ENCODE measurements at places on chromosomes 1 and 21.

DNA sequence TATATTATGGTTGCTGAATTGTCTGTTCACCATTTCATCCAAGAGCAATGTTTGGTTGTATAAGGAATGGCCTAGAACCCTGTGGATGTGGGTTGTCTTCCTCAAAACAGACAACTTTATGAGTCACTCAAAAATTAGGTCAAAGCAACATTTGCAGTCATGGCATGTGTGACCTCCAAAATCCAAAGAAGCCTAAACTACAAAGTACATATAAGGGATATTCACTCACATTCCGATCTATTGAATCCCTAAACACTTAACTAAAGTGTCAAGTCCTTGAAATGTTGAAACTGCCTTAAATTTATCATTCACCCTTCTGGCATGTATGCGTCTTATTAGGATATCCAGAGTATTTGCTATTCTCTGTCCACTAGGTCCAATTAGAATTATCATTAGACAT, 491.5 kb downstream of the NUF2 start:
- no peak for DNase-seq

GRCh38 chr1:85495556-85495955, 30.6 kb upstream of the DDAH1 start:
- no peak for DNase-seq

DNA sequence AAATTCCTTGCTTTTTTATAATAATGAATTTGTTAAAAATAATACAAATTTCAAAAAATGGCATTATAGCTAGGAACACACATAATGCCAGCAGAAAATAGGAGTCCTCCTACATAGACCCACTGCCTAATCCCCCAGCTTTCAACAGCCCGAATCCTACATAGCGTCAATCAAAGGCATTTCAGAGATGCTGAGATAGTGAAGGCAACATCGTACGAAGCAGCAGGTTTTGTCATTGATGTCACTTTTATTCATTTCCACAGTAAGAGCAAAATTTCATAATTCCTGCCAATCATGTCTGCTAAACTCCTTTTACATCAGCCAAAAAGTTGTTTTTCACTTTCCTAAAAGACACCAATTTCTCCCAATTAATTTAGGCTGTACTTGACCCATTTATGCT, 94.1 kb downstream of the GREM2 start:
- no peak for DNase-seq

DNA sequence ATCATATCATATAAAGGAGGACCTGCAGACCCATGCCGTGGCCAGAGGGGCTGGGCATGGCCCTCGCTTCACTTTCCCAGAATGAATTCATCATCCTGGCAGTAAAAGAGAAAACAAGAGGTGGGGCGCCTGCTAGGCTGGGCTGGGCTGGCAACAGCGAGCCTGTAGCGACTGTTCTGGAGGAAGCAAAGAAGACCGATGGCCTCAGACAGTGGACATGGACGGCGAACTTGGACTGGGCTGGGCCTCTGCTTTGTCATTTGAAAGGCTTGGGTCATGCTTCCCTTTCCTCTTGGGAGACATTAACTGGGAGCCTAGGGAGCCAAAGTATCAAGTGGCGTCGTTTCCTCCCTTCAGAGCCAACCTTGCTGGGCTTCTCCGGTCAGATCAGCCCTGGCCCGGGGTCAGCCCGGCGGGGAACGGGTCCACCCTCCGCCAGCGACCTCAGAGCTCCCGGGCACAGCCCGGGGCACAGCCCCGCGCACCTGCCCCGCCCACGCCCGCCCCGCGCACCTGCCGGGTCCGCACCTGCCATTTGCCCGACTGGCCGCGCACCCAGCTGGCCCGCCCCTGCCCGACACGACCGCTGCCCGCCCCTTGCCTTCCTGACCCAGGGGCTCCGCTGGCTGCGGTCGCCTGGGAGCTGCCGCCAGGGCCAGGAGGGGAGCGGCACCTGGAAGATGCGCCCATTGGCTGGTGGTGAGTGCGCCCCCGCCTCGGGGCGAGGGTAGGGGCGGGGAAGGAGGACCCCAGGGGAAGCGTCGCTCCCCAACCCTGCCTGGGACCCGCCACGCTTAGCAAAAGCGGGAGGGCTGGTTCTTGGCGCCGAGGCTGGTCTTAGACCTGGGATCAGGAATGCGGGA, at the start of gene FAM3B:
TSS of gene FAM3B (plus strand) at position 602 of the 863 bp plus-strand sequence. CDS start at position 681, 79 bp downstream.
- no peak for DNase-seq

GRCh38 chr1:22075718-22076117, 23.2 kb downstream of the CDC42 start:
- no peak for DNase-seq

DNA sequence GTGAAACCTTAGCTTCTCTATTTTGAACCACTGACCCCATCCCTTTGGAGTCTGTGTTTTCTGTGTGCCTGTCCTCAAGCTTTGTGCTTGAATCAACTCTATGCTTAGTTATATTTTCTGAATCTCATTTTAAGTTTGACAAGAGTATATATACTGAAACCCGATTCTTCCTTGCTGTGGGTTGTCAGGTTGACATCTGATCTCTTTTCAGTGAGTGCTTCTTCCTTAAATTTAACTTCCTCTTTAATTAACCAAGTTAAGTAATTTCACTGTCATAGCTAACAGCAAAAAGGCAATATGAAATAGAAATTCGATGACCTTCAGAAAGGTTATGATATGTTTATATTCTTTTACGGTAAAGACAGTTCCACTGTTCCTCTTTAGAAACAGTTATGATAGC, 69.4 kb downstream of the C1orf21 start:
- no peak for DNase-seq

GRCh38 chr1:215878128-215878527, 311.0 kb downstream of the KCTD3 start:
- DNase-seq = no peak

GRCh38 chr1:226577401-226578180, 29.0 kb downstream of the STUM start:
- DNase-seq = no peak

- no peak for DNase-seq
Observed at GRCh38 chr1:65605621-65606020, 185.2 kb downstream of the LEPR start.

DNA sequence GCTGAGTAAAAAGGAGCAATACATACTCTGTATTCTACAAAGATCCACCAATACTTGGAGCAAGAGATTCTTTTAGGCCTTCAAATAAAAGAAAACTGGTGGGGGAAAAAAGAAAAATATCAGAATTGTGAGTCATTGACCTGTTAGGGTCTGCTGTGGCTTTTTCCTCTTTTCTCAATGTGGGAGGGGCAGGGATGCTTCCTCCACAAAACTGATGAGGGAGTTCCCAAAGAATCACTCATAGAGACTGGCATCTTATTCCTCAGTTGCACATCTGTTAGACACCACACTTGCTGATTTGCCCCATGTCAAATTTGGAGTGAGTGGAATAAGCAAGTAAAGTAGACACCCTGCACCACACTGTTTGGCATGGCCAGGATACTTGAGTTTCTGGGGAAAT, 16.6 kb downstream of the C1orf141 start:
- no peak for DNase-seq

GRCh38 chr1:178371235-178371634, 125.5 kb downstream of the CLEC20A start:
- DNase-seq = no peak
